ENCODE measurements at places on chromosomes 6 and 20. TPM values are rescaled to one million over a fixed set of nuclear protein-coding genes. Genes with fewer than 3 reads are reported as not detected.

CARMIL1 gene
- total RNA-seq, result 35.7 TPM

RAET1E gene
- 2.2 TPM for total RNA-seq

ABHD16B gene
- not detected for total RNA-seq

TSHZ2 gene
- total RNA-seq, result 0.33 TPM

SMLR1 gene
- total RNA-seq, result not detected

GHRH gene
- total RNA-seq, result not detected

PCK1 gene
- total RNA-seq, result not detected

CLVS2 gene
- total RNA-seq, result under 0.01 TPM

NXT1 gene
- 17.2 TPM for total RNA-seq

OPRM1 gene
- total RNA-seq, result not detected

NTSR1 gene
- 0.66 TPM for total RNA-seq

SLC26A8 gene
- total RNA-seq, result 0.87 TPM

ME1 gene
- total RNA-seq, result 26.0 TPM

C6orf163 gene
- total RNA-seq, result 2.2 TPM

TBCC gene
- total RNA-seq, result 52.5 TPM

SMOC2 gene
- total RNA-seq, result not detected

TCP11 gene
- 0.15 TPM for total RNA-seq

CDSN gene
- not detected for total RNA-seq

BFSP1 gene
- total RNA-seq, result 2.3 TPM

DDO gene
- 0.66 TPM for total RNA-seq

SPDEF gene
- total RNA-seq, result not detected

PRR18 gene
- total RNA-seq, result not detected

ADGB gene
- total RNA-seq, result not detected

BANF2 gene
- total RNA-seq, result not detected

RGS17 gene
- total RNA-seq, result 25.5 TPM

TRIM40 gene
- not detected for total RNA-seq

TBX18 gene
- total RNA-seq, result 55.7 TPM

SPATS1 gene
- total RNA-seq, result not detected

BMP5 gene
- total RNA-seq, result 0.17 TPM

SLC22A7 gene
- not detected for total RNA-seq

CST7 gene
- not detected for total RNA-seq
